Glomerular endothelial cell (primary cell): ENCODE measurements at places on chromosomes 7 and 10.

- DNase-seq, result no peak
Measured at GRCh38 chr10:90977855-90978486, 57.1 kb upstream of the ANKRD1 start.

GRCh38 chr10:121597504-121598262 is 561 bp downstream of the FGFR2 start:
- DNase-seq, result no peak

DNA sequence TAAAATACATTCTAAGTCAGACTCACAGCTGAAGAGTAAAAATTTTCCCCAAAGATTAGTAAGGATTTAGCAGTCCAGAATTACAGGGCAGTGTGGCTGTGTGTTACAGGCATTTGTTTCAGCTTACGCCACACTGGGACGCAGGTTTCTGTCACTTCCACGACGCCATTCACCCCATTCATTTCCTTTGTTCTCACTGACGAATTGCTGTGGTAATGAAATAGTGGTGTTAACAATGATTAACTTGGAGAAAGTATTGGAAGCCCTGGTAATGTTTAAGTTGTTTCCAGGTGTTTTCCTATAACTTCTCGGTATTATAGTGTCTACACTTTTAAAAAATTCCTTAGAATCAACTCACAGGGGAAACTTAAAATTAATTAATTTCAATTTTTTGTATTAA is 370.9 kb downstream of the SH2D4B start:
- no peak for DNase-seq

DNA sequence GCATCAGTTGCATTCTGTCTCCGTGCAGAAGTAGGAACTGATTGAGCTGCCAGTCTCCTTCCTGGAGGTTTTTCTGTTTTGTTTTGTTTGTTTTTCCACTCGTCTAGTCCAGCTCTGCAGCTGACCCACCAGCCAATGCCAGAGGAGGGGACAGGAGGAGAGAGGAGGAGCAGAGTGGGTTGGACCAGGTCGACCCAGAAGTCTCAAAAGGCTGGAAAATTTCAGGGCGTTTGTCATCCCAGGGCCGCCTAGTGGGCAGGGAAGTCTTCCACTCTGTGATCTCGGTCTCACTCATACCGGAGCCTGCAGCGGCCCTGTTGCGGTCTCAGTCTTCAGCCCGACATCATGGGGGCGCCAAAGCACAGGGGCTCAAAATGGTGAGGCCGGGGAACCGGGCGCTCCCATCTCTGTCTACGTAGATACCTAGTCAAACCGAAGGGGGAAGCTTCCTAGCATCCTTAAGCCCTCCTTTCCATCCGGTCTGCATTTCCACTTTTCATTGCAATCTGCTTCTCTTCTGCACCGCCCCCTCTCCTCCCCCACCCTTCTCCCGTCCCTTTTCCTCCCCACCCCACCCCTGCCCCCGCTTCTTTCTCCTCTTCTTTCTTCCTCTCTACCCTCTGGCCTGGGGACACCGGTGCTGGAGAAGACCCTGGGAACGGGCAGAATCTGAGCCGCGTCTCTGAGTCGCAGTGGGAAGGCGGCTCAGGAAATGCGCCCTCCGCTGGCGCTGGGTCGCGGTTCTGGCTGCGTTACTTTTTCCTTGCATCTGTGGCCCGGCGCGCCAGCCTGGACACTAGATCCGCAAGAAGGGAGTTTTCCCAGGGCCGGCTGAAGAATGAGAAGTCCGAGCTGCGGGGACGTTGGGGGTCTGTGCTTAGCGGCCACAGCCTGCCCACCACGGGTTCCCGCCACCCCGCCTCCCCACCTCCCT is 16.2 kb upstream of the PAX2 start:
- DNase-seq, result no peak

DNA sequence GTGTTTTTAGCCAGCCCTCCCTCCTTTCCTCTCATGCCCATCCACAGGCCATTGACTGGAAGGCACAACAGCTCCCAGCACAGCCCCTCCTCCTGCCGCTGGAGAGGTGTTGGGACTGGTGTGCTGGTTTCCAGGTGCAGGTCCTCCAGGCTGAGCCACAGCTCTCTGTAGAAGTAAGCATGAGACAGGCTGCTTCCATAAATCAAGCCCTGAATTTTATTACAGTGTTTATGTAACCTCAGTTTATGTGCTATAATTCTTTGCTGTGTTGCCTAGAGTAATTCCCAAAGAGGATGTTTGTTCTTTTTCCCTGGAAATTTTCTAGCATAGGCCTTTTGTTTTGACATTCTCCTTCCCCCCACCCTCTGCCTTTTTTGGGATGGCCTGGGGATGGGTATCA is 445.8 kb downstream of the AUTS2 start:
- no peak for DNase-seq

DNA sequence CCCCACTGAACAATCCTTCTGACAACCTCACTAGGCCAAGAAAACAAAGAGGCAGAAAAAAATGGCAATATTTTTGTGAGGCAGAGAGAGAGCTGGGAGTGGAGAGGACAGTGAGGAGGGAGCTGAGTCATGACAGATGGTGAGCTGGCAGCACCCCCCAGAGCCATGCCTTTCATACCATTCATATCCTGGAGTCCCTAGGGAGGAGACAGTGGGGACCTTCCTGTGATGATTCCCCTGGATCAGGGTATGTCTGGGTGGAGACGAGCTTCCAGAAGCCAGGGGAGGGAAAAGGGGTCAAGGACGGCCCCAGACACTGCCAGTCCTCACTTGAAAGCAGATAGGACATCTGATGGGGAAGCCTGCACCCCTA is 160.5 kb downstream of the ADAM12 start:
- no peak for DNase-seq

- no peak for DNase-seq
Measured at GRCh38 chr10:118689070-118689858, 65.5 kb downstream of the CACUL1 start.

DNA sequence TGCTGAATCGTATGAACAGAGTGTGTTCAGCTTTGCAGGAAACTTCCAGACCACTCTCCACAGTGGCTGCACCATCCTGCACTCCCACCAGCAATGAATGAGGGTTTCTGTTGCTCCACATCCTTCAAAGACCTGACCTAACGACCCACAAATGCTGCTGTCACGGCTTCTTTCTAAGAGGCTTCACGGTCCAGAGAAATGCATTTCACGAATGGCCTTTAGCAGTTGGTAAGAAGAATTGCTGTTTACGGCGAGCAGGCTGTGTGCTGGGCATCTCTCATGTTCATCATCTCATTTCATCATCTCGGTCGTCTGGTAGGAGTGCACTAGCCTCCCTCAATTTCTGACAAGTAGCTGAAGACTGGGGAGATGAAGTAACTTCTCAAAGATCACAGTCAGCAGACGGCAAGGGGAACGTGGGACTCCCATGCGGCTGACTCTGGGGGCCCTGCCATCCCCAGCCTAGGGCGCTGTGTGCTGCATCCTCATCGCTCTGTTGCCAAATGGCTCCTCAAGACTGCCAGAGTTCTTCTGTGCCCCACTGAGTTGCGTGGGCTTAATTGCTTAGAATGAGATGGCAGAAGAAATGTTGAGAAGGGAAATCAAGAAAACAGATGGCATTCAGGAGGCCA is 72.9 kb downstream of the ADARB2 start:
- no peak for DNase-seq

GRCh38 chr7:102396710-102397019 is 502 bp downstream of the PRKRIP1 start:
- DNase-seq, result no peak

- no peak for DNase-seq
Measured at GRCh38 chr7:91212582-91212981, 51.7 kb upstream of the FZD1 start.

DNA sequence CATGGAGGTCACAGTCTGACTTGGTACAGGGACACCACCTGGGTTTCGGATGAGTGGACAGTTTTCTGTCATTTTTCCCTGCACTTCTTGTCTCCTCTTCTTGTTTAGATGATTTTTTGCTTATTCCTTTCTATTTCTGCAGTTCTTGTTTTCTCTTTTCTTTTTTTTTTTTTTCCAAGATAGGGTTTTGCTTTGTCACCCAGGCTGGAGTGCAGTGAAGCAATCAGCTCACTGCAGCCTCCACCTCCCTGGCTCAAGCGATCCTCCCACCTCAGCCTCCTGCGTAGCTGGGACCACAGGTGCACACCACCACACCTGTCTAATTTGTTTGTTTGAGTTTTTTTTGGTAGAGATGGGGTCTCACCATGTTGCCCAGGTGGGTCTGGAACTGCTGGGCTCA is 49.7 kb upstream of the RASGEF1A start:
- DNase-seq, result no peak

- DNase-seq, result no peak
Measured at GRCh38 chr7:29330136-29330535, 135.6 kb downstream of the CHN2 start.

GRCh38 chr7:22435105-22435504 is 64.9 kb downstream of the STEAP1B start:
- DNase-seq, result no peak

GRCh38 chr10:96448558-96448957 is 65.2 kb downstream of the TLL2 start:
- no peak for DNase-seq

DNA sequence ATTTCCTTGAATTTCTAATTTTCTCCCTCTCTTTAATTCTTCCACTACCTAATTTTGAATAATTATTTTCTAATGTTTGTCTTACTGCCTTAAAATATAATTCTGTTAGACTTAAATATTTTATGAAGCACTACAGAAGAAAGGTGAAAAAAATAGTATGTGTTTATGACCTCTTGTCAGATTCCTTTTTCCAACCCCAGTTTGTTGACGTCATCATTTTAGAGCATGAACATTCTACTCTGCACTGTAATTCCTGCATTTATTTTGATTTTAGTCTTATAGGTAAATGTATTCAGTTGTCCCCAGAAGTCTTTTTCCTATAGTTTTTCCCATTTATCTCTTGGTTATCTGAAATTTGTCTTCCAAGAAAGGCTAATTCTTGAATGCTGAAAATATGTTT is 468.1 kb downstream of the SORCS3 start:
- DNase-seq, result no peak

DNA sequence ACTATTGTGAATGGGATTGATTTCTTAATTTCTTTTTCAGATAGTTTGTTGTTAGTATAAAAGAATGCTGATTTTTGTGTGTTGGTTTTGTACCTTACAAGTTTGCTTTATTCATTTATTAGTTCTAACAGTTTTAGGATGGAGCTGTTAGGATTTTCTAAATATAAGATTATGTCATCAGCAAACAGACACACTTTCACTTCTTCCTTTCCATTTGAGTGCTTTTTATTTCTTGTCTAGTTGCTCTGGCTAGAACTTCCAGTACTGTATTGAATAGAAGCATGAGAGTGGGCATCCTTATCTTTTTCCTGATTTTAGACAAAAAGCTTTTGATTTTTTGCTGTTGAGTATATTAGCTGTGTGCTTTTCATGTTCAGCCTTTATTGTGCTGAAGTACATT is 81.5 kb downstream of the DNAH11 start:
- DNase-seq, result no peak

GRCh38 chr7:87223666-87224065 is 4.1 kb upstream of the TMEM243 start:
- no peak for DNase-seq

GRCh38 chr10:116909307-116909706 is 60.0 kb downstream of the ENO4 start:
- DNase-seq, result no peak
